ENCODE measurements at places on chromosomes 7 and 10. TPM values are rescaled to one million over a fixed set of nuclear protein-coding genes. Genes with fewer than 3 reads are reported as not detected.

DNA sequence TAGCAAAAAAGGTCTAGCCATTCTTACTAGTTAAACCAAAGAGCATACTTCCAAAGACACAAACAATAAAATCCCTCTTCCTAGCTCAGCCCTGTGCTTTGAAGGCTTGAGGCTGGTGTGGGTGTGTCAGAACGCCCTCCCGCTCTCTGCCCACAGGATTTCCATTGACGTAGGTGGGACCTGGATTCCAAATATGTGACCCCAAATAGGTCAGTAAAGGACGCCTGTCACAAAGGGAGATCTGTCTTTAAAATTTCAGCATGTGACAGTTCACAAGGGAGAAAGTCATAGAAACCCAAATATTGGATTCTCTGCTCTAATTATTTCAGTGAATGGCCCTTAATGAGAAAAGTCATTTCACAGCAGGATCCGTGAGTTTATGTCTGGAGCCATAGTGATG, 39.9 kb upstream of the LYZL1 start:
- H3K4me3 ChIP-seq = no peak overlapping the region
- DNase-seq = no peak
- no peaks in the 10 kb centered on the region for H3K27me3 ChIP-seq
- no peaks in the 10 kb centered on the region for H3K36me3 ChIP-seq

DNA sequence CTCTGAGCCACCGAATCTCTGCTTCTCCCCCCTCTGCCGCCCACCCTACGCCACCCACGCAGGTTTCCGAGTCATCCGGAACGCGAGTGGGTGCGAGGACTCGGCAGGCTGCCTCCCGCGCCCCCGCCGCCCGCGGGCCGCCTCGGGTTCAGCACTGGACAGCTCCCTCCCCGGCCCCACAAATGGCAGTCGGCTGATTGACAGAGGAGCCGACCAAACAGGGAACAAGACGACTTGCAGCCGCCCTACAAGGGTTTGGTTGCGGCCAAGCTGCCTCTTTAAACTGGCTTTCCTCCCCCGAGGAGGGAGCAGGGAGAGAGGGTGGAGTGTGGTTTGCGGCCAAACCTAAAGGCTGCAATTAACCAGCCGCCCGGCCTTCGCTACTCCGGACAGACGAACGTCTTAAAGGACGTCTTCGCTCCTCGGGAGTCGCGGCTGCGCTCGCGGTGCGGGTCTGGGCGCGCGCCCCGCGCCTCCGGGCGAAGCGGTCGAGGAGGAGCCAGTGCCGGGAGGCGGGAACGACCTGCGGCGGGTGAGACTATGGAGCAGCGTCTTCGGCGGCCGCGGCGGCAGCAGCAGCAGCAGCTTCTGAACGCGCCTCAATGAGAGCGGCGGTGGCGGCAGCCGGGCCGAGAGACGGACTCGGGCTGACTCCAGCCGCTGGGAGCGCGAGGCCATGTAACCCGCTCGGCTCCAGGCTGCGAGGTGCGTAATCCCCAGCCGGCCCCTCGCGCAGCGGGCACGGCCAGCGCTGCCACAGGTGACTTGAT, at the start of gene GPR158:
Gene GPR158 (plus strand): TSS at position 541 of the 770 bp plus-strand sequence. CDS start 420 bp downstream, outside the sequence.
- peaks cover 6% of the 10 kb centered on the region for H3K4me1 ChIP-seq
- peak; percentile 84 for DNase-seq
- peak within 1 kb of the TSS; percentile 58 for H3K4me3 ChIP-seq

DNA sequence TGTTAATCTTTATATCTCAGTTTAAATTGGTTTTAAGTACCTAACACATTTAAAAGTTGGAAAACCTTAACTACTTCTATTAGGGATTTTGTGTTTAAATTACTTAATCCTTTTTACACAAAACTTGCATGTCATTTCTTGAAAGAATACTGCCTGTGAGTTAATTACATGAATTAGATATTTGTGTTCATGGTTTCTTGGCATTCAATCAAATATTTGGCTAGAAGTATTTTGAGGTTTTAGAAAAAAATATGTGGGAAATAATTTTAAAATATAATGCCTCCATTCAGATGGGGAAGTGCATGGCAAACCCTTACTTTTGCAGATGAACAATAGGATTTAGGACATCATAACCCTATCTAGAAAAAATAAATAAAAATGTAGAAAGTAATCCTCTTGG, 186.5 kb upstream of the SEMA3E start:
- no peaks in the 10 kb centered on the region for H3K36me3 ChIP-seq
- H3K4me3 ChIP-seq = no peak overlapping the region
- DNase-seq = no peak
- H3K4me1 ChIP-seq = no peaks in the 10 kb centered on the region
- no peaks in the 10 kb centered on the region for H3K27me3 ChIP-seq
- H3K27ac ChIP-seq = no peak overlapping the region

GRCh38 chr7:46933596-46933995, 648.3 kb downstream of the TNS3 start:
- no peak overlapping the region for H3K4me3 ChIP-seq
- no peak for DNase-seq
- no peaks in the 10 kb centered on the region for H3K27me3 ChIP-seq
- H3K27ac ChIP-seq = no peak overlapping the region
- H3K4me1 ChIP-seq = no peaks in the 10 kb centered on the region
- H3K36me3 ChIP-seq = no peaks in the 10 kb centered on the region

GRCh38 chr10:72472306-72472705, 117.6 kb upstream of the DNAJB12 start:
- no peaks in the 10 kb centered on the region for H3K4me1 ChIP-seq
- no peak overlapping the region for H3K4me3 ChIP-seq
- H3K27me3 ChIP-seq = no peaks in the 10 kb centered on the region
- peaks cover 42% of the 10 kb centered on the region for H3K36me3 ChIP-seq
- H3K27ac ChIP-seq = no peak overlapping the region

- H3K4me1 ChIP-seq = no peaks in the 10 kb centered on the region
- H3K27ac ChIP-seq = no peak overlapping the region
- DNase-seq = no peak
- H3K36me3 ChIP-seq = no peaks in the 10 kb centered on the region
These were observed 1.2 kb downstream of the PALD1 start for GRCh38 chr10:70479626-70480238.

DNA sequence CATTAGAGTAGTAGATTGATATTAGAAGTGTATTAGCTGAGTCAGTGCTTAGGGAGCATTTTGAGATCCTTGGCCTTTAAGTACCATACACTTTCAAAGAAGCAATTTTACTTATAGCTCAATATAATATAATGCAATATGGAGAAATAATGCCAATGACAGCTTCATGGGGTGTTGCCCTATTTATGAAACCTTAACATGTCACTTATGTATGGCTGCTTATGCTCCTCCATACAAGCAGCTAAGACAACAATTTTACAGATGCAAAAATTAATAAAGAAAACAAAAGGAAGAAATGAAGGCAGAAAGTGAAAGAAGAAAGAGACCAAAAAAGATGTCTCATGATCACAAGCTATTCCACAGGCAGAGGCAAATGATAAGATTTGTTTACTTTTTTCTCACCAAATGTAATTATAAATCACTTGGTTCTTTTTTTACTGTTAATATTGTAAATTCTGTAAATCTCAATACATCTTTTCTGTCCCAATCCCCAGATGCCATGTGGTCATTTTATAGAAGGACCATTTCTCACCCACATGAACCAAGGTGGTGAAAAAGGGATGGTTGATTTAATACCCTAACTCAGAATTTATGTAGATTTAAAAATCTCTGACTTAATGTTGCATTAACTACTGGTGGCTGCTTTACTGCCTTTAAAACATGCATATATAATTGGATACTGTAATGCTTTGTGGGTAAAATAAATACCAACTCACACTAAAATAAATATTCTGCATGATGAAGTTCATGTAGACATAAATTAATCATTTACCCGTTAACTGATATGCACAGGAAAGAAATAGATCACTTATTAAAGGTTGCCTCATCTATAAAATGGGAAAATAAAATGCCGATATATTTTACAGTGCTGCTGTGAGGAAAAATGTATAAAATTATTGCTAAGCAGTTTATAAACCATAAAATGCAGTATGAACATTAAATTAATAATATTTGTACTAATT, 33.5 kb upstream of the RHOBTB1 start:
- DNase-seq = no peak
- H3K27me3 ChIP-seq = no peaks in the 10 kb centered on the region
- no peaks in the 10 kb centered on the region for H3K36me3 ChIP-seq

- no peak for DNase-seq
- no peak overlapping the region for H3K4me3 ChIP-seq
- H3K27me3 ChIP-seq = no peaks in the 10 kb centered on the region
- H3K36me3 ChIP-seq = no peaks in the 10 kb centered on the region
- no peaks in the 10 kb centered on the region for H3K4me1 ChIP-seq
These were observed 51.9 kb downstream of the IKZF1 start for GRCh38 chr7:50356212-50356944.

GRCh38 chr7:49767719-49768118, 5.7 kb upstream of the VWC2 start:
- H3K36me3 ChIP-seq = no peaks in the 10 kb centered on the region
- no peaks in the 10 kb centered on the region for H3K27me3 ChIP-seq
- no peak overlapping the region for H3K27ac ChIP-seq
- no peak overlapping the region for H3K4me3 ChIP-seq
- no peak for DNase-seq

DNA sequence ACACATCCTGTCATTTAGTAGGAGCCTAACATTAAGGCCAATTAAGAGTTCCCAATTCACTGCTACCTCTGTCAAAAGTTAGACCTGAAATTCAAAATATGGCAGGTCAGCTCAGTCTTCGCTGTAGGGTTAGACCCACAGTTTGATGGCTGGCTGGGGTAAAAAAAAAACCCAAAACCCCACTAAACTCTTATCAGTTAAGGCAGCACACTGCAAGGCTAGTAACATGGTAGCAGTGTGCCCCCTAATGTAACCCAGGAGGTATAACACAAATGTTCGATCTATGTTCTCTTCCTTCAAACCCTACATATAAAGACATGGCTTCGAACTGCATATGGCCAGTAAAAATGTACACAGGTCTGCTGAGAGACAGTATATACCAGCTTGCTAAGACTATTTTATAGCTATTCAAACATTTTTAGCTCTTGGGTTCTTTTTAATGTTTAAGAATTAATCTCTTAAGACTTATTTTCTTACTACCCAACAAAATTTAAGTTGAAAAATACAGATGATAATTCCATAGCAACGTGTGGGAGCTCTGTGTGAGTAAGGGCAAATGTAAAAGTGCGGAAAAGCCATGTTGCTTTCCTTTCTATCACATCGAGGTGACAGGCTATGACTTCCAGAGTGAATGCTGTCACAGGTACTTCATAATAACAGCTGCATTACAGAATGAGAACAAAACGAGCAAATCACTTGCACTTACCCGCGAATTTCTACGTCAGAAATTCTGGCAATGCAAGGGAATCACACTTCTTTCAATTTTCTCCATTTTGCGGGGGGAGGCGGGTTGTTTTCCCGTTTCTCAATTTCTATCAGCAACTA, 168.4 kb upstream of the IMMP2L start:
- no peaks in the 10 kb centered on the region for H3K27me3 ChIP-seq
- H3K27ac ChIP-seq = no peak overlapping the region
- H3K4me3 ChIP-seq = no peak overlapping the region
- peaks cover 3% of the 10 kb centered on the region for H3K4me1 ChIP-seq

DNA sequence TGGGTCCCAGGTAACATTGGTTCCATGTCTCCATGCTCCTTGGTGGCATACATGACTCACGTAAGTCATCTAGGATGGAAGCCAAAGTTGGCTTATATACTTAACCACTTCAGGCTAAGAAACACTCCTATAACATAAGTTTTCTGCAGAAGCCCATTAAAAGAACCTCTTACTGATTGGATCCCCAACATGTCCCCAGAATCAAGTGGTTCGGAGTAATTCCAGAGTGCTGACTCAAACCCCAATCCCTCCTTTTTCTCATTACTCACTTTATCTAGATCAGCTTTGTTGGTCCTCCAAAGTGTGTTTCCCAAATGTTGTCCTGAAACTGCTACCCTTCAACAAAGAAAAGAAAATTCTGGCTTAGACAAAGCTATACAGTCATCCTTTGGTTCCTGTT, 10.1 kb upstream of the ATOH7 start:
- no peaks in the 10 kb centered on the region for H3K27me3 ChIP-seq
- no peaks in the 10 kb centered on the region for H3K4me1 ChIP-seq
- no peaks in the 10 kb centered on the region for H3K36me3 ChIP-seq
- no peak overlapping the region for H3K4me3 ChIP-seq
- DNase-seq = no peak

GRCh38 chr10:132813560-132814468, 27.9 kb upstream of the NKX6-2 start:
- H3K4me1 ChIP-seq = no peaks in the 10 kb centered on the region
- peak; percentile 44 for DNase-seq
- H3K27ac ChIP-seq = no peak overlapping the region
- no peak overlapping the region for H3K4me3 ChIP-seq
- H3K36me3 ChIP-seq = no peaks in the 10 kb centered on the region
- no peaks in the 10 kb centered on the region for H3K27me3 ChIP-seq

DNA sequence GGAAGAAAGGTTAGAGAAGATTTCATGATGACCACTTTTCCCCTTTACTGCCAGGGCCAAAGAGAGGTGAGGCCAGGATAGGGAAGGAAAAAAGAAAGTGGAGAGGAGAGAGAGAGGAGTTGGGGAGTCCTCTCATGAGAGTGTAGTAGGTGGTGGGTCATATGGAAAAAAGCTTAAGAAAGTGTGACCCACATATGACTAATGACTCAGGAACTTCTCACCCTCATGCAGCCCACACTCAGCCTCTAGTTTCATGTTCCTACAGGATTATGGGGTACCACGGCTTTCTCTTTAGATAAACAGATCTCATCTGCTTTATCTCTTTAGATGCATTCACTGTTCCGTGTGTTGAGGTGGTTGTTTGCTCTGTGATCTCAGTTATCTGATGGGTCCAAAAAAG, 462.5 kb upstream of the IGFBP3 start:
- no peaks in the 10 kb centered on the region for H3K27me3 ChIP-seq
- no peaks in the 10 kb centered on the region for H3K4me1 ChIP-seq
- H3K4me3 ChIP-seq = no peak overlapping the region

DNA sequence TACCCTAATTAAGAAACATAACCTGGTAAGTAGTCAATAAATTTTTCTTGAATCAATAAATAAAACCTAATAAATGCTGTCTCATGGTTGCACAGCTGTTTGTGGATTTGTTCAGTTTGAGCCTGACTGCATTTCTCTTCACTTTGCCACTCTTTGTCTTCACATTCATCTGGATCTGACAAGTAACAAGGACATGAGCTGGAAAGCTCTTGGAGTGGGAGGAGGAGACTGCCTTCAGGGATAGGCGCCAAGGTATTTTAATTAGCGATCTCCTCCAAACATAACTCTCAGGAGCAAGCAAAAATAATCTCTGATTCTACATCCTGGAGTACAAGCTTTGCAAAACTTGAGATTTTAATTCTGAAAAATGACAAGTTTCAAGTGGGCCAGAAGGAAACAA, 251.0 kb downstream of the BMPER start:
- no peaks in the 10 kb centered on the region for H3K36me3 ChIP-seq
- no peak overlapping the region for H3K27ac ChIP-seq
- H3K4me1 ChIP-seq = no peaks in the 10 kb centered on the region
- DNase-seq = no peak
- H3K4me3 ChIP-seq = no peak overlapping the region

The ADAMTS14 gene
- total RNA-seq = 0.15 TPM

The AKR1D1 gene
- total RNA-seq = 247 TPM

The WDR86 gene
- total RNA-seq = 0.44 TPM

The CHST15 gene
- total RNA-seq = 17.6 TPM

The TEX36 gene
- total RNA-seq = not detected

The C10orf67 gene
- not detected for total RNA-seq

Measured in right lobe of liver (tissue), 6 donors.